Immature natural killer cell (primary cell): ENCODE measurements at places on chromosomes 2 and 18.

- peak overlapping the region; percentile 85 for H3K4me3 ChIP-seq
- peaks cover 5% of the 10 kb centered on the region for H3K36me3 ChIP-seq
- peak overlapping the region; percentile 95 for H3K27ac ChIP-seq
- H3K4me1 ChIP-seq = peaks cover 59% of the 10 kb centered on the region
Measured at GRCh38 chr2:84971510-84972206, 697 bp downstream of the KCMF1 start.

DNA sequence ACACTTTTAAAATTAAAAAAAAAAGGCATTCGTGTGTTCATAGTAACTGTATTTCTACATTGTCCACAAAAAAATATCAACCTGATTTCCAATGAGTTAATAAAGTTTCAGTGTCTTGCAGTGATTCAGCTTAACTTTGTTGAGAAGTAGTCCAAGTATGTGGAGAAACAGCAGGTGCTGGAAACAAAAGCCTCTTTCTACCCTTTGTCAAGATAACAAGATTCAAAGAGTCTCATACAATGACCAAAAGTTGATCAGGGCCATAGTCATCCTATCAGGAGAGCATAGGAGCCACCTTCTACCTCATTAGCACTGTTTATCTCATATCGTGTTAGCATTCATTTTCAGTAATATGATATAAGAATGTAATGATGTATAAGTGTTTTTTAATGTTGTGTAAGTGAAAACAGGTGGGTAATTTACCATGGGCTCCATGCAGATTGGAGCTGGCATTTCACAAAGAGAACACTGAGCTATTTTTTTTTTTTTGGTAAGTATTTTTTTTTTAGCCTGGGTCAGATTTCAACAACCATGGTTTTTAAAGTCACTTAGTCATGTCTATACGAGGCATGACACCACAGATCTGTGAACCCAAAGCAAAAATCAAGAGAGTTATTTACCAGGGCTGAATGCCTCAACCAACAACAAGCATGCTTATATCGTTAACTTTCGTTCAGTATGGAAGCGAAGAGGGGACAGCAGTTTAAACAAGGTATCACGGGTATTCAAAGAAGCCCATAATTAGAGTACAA, 165.0 kb upstream of the ZNF521 start:
- no peaks in the 10 kb centered on the region for H3K36me3 ChIP-seq
- no peaks in the 10 kb centered on the region for H3K4me1 ChIP-seq
- DNase-seq = no peak
- H3K4me3 ChIP-seq = no peak overlapping the region
- no peak overlapping the region for H3K27ac ChIP-seq

DNA sequence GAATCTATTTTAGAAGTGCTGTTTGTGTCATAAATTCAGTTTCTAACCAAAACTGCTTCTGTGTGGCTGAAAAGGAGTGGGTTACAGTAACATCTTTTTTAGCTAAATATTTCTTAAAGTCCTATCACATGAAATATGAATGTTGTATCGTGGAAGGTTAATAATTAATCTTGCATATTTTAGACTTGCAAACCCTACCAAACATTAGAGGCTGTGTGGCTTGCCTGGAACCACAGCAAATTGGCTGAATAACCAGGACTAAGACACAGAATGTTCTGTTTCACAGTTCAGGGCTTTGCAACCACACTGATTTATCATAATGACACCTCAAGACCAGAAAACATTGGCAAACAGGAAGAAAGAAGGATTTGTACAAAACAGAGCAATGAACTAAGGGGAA, 208.9 kb upstream of the CNTNAP5 start:
- no peak overlapping the region for H3K4me3 ChIP-seq
- no peaks in the 10 kb centered on the region for H3K27me3 ChIP-seq
- no peak overlapping the region for H3K27ac ChIP-seq
- DNase-seq = no peak
- no peaks in the 10 kb centered on the region for H3K36me3 ChIP-seq
- no peaks in the 10 kb centered on the region for H3K4me1 ChIP-seq

DNA sequence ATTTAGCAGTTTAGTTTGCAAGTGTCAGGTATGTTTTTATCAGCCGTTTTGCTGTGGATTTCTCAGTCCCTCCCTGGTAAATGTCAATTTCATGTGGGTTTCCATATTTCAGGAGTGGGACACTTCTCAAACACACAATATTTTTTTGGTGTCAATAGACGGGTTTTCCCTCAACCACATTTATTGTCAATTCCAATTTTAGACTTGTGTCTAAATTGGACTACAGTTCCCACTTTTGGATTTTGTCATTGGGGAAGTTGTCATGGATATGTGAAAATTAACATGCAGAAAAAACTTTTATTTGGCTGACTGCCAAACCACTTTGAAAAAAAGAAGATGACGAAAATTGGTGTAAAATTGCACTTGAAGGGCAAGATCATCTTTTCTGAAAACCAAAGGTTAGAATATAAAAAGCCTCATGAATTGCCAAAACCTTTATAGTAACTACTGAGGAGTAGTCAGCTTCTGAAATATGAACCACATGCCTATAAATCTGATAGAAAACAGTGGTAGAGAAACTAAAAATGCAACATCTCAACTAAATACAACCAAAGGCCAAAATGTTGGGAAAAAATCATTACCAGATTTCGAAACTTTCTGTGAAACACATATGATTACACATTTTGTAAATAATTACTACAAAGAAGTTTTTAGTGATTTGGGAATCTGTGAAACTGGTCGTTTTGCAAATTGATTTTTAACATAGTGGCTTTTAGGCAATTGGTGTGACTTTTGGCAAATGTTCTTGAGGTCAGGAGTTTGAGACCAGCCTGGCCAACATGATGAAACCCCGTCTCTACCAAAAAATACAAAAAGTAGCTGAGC, 106.4 kb downstream of the BCL2L11 start:
- peaks cover 3% of the 10 kb centered on the region for H3K27me3 ChIP-seq
- no peak overlapping the region for H3K4me3 ChIP-seq
- H3K27ac ChIP-seq = no peak overlapping the region
- H3K4me1 ChIP-seq = peaks cover 5% of the 10 kb centered on the region
- peaks cover 29% of the 10 kb centered on the region for H3K36me3 ChIP-seq

GRCh38 chr2:236928380-236929037, 157.2 kb upstream of the COPS8 start:
- H3K27me3 ChIP-seq = peaks cover 5% of the 10 kb centered on the region
- peak overlapping the region; percentile 36 for H3K4me3 ChIP-seq
- no peaks in the 10 kb centered on the region for H3K36me3 ChIP-seq
- H3K4me1 ChIP-seq = no peaks in the 10 kb centered on the region

DNA sequence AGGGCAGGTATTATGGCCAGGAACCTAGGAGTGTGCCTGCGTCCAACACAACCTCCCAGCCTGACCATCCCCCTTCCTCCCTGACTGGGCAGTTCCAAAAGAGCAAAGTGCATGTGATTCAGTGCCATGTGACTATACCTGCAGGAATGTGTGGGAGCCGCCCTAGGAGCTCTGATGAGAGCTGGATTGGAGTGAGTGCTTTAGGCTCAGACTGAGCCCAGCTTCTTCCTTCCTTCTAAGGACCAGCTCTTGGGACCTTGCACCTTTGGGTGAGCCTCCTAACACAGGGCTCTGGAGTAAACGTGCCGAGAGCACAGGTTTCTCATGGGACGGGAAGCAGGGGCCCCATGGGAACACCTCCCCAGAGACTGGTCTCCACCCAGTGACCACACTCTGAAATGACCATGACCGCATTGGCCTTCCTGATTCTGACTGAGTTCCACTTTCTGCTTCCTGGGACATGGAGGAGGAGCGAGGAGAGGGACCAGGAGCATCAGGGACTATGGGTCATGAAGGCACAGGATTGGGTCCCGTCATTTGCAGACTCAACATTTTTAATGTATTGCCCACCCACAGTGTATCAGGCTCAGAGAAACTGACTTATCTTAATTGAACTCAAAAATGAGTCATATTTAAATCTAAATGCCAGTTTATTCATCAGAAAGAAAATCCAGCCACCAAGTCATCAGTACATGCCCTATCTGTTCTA, 87.8 kb upstream of the BCL2L11 start:
- H3K27ac ChIP-seq = no peak overlapping the region
- H3K4me3 ChIP-seq = no peak overlapping the region
- peaks cover 6% of the 10 kb centered on the region for H3K27me3 ChIP-seq
- no peak for DNase-seq
- no peaks in the 10 kb centered on the region for H3K4me1 ChIP-seq
